Neural crest cell (in vitro differentiated cells): ENCODE measurements at places on chromosomes 12 and 14.

DNA sequence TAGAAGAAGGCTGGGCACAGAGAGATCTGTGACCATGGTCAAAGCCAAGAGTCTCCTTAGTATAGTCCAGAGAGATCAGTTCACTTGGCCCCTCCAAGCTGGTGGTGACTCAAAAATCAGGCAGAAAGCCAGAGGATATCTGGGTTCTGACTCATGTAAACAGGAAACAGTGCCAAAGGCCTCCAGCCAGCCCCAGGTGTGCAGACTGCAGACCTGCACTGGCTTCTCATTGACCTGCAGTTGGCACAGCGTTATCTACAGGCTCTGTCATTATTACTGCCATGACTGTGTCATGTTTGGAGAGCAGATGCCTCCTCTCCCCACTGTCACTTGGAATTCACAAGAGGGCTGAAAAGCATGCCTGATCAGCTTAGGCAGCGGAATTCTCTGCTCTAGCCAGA is 295.7 kb upstream of the PRKD1 start:
- no peak for DNase-seq

DNA sequence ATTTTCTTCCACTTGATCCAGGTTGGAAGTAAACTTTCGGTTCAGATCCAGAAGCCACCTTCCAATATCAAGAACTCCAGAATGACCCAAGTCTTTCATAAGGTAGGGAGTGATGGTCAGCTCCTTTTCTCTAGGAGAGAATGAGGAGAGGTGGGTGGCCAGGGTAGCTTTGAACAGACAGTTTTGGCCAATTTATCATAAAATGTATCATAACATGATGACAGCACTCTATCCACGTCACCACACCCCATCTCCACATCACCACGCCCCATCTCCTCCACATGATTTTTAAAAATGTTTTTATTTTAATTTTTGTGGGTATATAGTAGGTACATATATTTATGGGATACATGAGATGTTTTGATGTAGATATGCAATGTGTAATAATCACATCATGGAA is 26.9 kb downstream of the DYRK4 start:
- DNase-seq: no peak

DNA sequence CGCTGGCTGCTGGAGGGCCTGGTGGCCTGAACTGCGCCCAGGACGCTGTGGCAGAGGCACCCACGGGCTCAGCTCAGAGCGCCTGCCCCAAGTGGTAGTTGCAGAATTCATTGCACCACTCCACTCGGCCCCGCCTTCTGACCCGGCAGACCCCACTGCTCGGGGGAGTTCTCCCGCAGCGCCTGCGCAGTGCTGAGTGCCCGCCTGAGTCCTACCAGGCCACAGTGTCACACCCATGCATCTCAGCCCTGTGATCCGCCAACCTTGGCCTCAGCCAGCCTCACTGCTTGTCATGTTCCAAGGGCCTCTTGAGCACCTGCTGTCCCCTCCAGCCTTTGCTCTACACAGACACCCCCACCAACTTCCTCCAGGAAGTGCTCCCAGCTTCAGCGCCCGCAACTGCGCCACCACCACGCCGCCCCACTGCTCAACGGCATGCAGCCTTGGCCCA is 12.2 kb downstream of the DEGS2 start:
- DNase-seq: no peak

GRCh38 chr12:28086521-28087155 is 103.6 kb upstream of the CCDC91 start:
- no peak for DNase-seq

DNA sequence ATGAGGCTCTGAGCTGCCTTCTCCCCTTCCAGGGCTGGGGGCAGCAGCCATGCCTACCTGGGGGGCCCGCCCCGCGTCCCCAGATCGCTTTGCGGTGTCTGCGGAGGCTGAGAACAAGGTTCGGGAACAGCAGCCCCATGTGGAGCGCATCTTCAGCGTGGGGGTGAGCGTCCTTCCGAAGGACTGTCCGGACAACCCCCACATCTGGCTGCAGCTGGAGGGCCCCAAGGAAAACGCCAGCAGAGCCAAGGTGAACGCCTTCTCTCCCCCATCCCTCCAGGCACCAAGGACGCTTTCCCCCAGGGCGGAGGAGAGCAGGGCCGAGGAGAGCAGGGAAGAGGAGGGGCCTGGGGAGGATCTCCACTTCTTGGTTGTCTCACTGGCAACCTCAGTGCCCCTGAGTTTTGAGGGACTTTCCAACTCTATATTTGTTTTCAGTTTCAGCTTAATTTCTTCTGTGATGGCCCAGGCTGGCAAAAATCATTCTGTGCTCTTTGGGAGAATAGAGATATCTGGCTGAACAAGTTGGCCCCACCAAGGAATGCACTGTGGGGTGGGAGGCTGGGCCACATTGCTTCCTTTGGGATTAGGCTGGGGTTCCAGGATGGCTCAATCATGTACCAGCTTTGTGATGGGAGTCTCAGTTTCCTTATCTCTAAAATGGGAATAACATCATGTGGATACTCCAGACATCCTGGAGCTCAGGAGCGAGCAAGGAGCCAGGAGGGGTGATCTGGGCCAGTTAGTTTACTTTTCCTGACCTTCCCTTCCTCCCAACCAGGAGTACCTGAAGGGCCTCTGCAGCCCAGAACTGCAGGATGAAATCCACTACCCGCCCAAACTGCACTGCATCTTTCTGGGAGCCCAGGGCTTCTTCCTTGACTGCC is 1.2 kb downstream of the KHNYN start:
- no peak for DNase-seq

- DNase-seq: no peak
Observed at GRCh38 chr14:101514136-101514535, 47.2 kb upstream of the DIO3 start.

GRCh38 chr14:28571636-28572035 is 195.0 kb upstream of the FOXG1 start:
- DNase-seq: no peak
